CD4-positive, alpha-beta T cell treated with Interleukin-1 beta for 1 hour (primary cell): ENCODE measurements at places on chromosomes 12 and 14.

DNA sequence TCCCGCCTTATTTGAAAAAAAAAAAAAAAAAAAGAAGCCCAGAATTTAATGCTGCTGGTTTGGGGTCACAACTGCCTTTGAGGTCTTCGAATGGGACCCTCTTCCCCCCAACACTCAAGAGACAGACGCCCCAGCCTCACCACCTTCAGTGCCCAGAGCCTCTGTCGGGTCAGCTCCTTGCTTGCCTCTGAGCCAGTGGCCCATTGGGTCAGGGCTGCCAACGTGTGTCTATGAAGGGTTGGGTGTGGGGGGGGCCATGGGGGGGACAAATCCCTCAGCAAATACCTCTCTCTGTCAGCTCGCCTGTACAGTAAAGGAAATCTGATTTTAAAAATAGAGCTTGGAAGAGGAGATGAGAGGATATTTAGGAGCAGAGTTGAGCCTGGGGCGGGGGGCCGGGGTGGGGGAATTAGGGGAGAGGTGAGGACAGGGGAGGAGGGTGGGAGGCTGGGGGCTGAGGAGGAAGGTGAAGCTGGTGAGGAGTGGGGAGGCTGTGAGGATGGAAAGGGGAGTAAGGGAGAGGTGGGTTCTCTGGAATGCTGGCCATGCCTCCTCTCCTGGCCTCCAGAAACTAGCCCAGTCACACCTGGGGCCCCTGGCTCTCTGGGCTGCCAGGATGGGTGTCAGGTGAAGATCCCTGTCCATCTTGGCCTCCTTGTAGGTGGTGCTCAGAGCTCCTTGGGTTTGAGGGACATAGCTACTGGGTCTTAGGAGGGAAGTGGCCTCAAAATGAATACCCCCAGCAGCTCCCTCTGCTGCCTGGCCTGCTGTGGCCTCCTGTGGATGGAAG, 13.3 kb downstream of the RTL1 start:
- DNase-seq = no peak

DNA sequence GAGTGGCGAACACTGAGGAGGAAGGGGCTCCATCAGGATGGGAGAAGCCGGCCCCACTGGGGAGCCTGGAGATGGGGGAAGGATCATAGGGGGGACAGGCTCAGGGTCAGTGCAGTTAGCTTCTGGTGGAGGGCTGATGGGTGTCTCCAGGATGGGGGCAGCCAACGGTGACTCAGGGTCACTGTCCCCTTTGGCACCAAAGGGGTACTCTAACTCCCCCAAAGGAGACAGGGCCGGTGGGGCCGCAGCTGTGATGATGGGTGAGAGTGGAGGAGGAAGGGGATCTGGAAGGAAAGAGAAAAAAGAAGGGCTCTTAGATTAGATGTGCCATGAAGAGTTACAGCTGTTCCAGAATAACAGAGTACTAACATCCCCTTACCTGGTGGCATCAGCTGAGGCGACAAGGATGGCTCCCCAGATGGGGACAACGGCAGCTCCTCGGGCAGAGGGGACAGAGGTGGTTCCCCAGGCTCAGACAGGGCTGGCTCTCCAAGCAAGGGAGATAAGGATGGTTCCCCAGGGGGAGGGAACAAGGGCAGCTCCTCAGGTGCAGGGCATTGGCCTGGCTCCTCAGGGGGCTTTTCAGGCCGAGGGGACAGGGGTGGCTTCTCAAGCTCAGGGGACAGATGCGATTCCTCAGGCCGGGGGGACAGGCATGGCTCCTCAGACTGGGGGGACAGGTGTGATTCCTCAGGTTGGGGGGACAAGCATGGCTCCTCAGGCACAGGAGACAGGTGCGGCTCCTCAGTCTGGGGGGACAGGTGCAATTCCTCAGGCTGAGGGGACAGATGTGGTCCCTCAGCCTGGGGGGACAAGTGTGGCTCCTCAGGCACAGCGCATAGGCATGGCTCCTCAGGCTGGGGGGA, 9.9 kb downstream of the KMT2D start:
- DNase-seq = no peak

DNA sequence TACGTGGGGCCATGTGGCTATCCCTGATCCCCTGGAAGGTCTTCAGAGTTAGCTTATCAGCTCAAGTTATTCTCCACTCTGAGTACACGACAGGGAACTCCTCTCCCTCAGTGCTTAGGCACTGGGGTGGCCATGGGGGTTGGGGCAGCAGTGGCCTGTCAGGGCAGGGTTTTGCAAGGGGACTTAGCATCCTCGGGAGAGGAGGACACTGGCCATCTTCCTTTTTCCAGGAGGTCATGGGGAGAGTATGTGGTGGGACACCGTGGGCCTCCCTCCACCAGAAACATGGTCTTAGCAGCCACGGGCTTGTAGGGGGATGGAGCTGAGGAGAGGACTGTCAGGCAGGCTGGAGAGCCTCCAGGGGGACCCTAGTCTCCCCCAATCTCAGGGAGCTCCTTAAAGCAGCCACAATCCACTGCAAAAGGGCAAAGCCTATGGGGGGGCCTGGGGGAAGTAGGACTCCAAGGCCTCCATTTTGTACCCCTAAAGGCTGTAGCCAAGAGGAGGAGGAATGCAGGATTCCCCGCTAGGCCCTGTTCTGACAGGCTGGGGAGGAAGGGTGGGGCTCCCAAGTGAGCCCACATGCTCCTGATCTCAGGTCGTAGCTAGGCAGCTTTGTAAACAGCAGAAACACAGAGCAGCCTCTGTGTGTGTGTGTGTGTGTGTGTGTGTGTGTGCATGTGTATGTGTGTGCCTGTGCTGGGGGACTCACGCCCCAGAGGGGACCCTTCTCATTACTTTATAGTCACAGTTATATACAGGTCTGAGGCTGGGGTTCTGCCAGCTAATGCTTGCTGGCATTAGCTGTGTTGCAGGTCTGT, 36.6 kb downstream of the KRT80 start:
- DNase-seq = peak; percentile 76

DNA sequence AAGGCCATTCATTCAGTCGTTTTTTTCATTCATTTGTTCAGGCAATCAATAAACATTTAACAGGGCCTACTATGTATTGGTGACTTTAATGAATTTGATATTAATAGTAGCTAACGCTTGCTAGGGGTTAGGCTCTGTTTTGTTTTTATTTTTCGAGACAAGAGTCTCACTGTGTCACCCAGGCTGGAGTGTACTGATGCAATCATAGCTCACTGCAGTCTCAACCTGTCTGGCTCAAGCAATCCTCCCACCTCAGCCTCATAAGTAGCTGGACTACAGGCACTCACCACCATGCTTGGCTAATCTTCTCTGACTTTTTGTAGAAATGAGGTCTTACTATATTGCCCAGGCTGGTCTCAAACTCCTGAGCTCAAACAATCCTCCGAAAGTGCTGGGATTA, 25.6 kb upstream of the MED13L start:
- DNase-seq = no peak

DNA sequence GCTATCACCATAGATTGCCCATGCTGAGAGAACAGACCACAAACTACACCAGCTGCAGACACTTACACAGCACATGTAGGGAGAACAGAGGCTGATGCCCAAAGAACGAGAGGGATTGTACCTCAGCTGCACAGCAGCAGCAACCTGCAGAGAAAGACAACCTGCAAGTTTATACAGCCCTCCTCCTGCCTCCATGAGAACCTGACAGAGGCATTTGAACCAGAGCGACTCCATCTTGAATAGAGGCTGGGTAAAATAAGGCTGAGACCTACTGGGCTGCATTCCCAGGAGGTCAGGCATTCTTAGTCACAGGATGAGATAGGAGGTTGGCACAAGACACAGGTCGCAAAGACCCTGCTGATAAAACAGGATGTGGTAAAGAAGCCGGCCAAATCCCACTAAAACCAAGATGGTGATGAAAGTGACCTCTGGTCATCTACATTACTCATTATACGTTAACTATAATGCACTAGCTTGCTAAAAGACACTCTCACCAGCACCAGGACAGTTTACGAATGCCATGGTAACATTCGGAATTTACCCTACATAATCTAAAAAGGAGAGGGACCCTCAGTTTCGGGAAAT, 262.4 kb upstream of the HMGA2 start:
- DNase-seq = no peak

- no peak for DNase-seq
Measured at GRCh38 chr14:61064856-61065255, 83.8 kb downstream of the SLC38A6 start.
